ENCODE measurements at places on chromosomes 7 and 10. TPM values are rescaled to one million over a fixed set of nuclear protein-coding genes. Genes with fewer than 3 reads are reported as not detected.

NPSR1 gene
- total RNA-seq = not detected

SLC26A3 gene
- 0.14 TPM for total RNA-seq

AKR1C3 gene
- 149 TPM for total RNA-seq

CPSF4 gene
- 66.0 TPM for total RNA-seq

OR2A1 gene
- not detected for total RNA-seq

CYP3A5 gene
- total RNA-seq = 2.9 TPM

CCDC136 gene
- total RNA-seq = under 0.01 TPM

FANK1 gene
- 2.7 TPM for total RNA-seq

AS3MT gene
- 2.1 TPM for total RNA-seq

STAG3 gene
- total RNA-seq = 0.34 TPM

GRID2IP gene
- total RNA-seq = 0.14 TPM

ELN gene
- total RNA-seq = 0.14 TPM

MINPP1 gene
- 24.3 TPM for total RNA-seq

TAS2R40 gene
- not detected for total RNA-seq

SHOC2 gene
- 52.3 TPM for total RNA-seq

COL17A1 gene
- 884 TPM for total RNA-seq

LOXL4 gene
- 2.0 TPM for total RNA-seq

FAM25G gene
- not detected for total RNA-seq

MARCHF5 gene
- 44.6 TPM for total RNA-seq

LIPF gene
- not detected for total RNA-seq

CPVL gene
- total RNA-seq = under 0.01 TPM

EPHA1 gene
- 53.9 TPM for total RNA-seq

All from nasal cavity respiratory epithelium epithelial cell of viscerocranial mucosa (primary cell).